ENCODE measurements at places on chromosomes 4 and X.

DNA sequence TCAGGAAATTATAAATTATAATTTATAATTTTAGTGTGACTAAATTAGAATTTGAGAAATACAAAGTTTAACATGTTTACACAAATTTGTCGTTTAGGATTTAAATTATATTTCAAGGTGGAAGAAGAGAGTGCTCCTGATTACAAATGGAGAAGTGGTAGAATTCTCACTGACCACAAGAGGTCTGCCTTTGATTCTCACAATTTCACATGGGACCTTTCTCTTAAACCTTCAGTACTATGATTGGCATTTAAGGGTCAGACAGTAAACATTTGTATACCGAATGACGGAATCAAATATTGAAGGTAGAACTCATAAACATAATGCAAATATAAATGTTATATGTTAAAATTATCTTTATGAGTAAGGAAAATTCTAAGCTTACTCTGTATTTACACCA, 171.7 kb downstream of the SLIT2 start:
- DNase-seq = no peak

DNA sequence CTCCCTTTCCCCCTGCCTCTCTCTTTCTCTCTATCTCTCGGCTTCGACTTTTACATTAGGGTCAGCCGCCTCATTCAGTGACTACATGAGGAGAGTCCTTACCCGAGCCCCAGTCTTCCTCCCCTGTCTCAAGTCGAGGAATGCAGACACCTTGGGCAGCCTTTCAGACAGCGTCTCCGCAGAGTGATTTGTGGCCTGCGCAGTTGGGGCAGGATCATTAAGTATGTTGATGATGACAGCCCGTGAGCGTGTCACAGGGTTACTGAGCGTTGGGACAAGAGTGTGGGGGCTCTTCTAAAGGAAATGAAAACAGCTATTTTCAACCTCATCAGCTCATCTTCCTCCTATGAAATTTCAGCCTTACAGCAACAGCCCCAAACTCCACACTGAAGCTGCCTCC, 312.1 kb upstream of the GATB start:
- no peak for DNase-seq

- no peak for DNase-seq
These were observed 210.6 kb downstream of the COL25A1 start for GRCh38 chr4:109091727-109092409.

GRCh38 chrX:133513123-133513522, 97.8 kb upstream of the GPC4 start:
- DNase-seq = no peak

- DNase-seq = no peak
These were observed 94.2 kb downstream of the MBNL3 start for GRCh38 chrX:132394591-132394990.

- DNase-seq = peak; percentile 16
These were observed 1.5 kb upstream of the NR3C2 start for GRCh38 chr4:148443512-148444295.

DNA sequence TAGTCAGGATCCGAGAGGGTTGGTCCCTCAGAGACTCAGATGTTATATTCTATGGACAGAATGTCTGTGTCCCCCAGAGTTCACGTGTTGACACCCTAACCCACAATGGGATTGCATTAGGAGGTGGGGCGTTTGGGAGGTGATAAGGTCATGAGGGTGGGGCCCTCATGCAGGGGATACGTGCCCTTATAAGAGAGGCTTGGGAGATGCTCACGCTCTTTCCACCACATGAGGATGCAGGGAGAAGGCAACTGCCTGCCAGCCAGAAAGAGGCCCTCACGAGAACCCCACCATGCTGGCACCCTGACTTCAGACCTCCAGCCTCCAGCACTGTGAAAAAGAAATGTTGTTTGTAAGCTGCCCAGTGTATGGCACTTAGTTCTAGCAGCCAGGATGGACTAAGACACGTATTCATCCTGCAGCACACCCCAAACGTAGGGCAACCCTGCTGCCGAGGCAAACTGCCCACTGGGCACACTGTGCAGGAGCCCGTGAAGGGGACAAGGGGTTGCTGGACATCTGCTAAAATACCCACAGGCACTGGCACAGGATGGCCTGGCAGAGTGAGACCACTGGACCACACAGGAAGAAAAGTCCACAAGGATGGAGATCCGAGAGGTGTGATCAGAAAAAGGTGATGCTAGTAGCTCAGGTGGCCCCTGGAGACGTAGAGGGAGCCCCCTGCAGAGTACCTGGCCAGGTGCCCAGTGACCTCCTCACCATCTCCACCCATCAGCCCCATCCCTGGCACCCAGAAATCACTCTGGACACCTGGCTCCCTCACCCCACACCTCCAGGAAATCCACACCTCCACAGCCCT, 62.7 kb downstream of the HTRA3 start:
- no peak for DNase-seq

DNA sequence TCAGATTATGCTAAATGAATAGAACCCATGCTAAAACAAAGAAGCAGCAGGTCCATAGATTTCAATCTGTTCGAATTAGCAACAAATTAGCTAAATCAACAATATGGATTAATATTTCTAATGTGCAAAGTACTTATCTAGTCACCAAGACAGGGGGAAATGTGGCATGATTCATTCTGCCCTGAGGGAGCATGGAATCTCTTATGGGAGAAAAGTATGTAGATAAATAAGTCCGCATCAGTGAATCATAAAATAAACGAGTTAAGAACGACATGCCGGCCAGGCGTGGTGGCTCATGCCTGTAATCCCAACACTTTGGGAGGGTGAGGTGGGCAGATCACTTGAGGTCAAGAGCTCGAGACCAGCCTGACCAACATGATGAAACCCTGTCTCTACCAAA, 102.1 kb downstream of the ANOS1 start:
- DNase-seq = no peak

DNA sequence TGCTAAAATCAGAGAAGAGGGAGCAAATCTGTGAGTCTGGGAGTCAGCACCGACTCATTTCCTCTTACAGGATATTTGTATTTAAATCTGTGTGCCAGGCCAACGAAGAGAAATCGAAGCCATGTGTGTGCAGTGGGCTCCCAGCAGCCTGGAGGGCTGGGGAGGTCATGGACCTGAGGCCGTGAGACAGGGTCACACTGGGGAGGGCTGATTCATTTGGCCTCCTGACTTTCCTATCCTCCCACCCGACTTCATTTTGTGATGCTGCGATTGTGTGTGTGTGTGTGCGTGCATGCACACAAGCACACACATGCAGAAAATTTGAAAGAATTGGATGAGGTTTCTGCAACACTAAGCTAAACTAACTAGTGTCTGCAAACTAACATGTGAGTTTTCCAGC, 48.7 kb upstream of the STX18 start:
- no peak for DNase-seq

GRCh38 chrX:103107836-103108235, 14.9 kb upstream of the NXF3 start:
- no peak for DNase-seq

- DNase-seq = no peak
These were observed 66.2 kb downstream of the PRDM5 start for GRCh38 chr4:120856294-120856693.

- no peak for DNase-seq
These were observed 51.9 kb upstream of the STX18 start for GRCh38 chr4:4593596-4594284.

- no peak for DNase-seq
These were observed 371.6 kb downstream of the INPP4B start for GRCh38 chr4:142474398-142475087.

GRCh38 chr4:92254767-92255442, 48.9 kb upstream of the GRID2 start:
- no peak for DNase-seq

DNA sequence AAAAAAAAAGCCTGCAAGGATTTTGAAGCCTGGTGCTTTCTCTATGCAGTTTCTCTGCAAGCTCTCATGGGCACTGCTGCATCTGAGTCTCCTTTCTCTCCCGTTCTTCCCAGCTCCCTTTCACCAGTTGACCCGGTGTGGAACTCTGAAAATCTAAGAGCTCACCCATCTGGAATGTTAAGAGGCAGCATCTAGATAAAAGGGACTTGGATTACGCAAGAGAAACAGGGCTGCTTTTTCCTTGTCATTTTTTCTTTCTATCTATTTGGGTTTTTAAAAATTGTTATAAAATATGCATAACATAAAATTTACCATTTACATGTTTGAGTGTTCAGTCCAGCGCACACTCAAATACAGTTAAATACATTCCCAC, 95.2 kb upstream of the RPS6KA3 start:
- DNase-seq = no peak

DNA sequence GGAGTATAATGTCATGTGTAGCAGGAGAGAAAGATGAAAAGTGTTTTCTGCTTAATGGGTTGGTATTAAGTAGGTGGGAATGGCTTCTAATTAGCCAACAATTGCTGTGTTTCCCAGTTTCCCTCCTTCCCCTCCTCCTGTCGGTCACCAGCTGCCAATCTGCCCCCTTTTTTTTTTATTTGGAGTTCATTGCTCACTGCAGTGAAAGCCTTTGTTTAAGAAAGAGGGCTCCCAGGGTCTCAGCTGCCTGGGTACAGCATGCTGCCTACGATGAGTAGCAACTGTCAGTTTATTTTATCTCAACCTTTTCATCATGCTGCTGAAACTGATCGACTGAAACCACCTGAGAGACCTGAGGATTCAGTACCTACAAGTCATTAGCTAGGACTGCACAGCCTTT, 149.0 kb downstream of the POU4F2 start:
- DNase-seq = no peak

- no peak for DNase-seq
These were observed 30.7 kb upstream of the SPANXN4 start for GRCh38 chrX:142994988-142995387.

- DNase-seq = no peak
These were observed 111.0 kb downstream of the ASB9 start for GRCh38 chrX:15158736-15159406.

- no peak for DNase-seq
These were observed 5.3 kb downstream of the OCRL start for GRCh38 chrX:129545408-129545807.

- DNase-seq = no peak
These were observed 26.1 kb upstream of the PTTG2 start for GRCh38 chr4:37934096-37934495.

Measured in effector CD8-positive, alpha-beta T cell (primary cell).